Ovary (tissue), 10 donors: ENCODE measurements at places on chromosomes 3 and 15. TPM values are rescaled to one million over a fixed set of nuclear protein-coding genes. Genes with fewer than 3 reads are reported as not detected.

- DNase-seq = no peak
Measured at GRCh38 chr3:124686028-124686670, 44.1 kb upstream of the UMPS start.

GRCh38 chr3:190826018-190826417 lies 36.5 kb downstream of the GMNC start:
- no peak for DNase-seq

GRCh38 chr3:8442993-8443650 lies 58.5 kb upstream of the LMCD1 start:
- no peak for DNase-seq

GRCh38 chr15:74543583-74543982 lies 2.6 kb downstream of the ARID3B start:
- no peak for DNase-seq

The ADAMTS17 gene
- 8.8 TPM for total RNA-seq

The SGO1 gene
- 0.11 TPM for total RNA-seq

DNA sequence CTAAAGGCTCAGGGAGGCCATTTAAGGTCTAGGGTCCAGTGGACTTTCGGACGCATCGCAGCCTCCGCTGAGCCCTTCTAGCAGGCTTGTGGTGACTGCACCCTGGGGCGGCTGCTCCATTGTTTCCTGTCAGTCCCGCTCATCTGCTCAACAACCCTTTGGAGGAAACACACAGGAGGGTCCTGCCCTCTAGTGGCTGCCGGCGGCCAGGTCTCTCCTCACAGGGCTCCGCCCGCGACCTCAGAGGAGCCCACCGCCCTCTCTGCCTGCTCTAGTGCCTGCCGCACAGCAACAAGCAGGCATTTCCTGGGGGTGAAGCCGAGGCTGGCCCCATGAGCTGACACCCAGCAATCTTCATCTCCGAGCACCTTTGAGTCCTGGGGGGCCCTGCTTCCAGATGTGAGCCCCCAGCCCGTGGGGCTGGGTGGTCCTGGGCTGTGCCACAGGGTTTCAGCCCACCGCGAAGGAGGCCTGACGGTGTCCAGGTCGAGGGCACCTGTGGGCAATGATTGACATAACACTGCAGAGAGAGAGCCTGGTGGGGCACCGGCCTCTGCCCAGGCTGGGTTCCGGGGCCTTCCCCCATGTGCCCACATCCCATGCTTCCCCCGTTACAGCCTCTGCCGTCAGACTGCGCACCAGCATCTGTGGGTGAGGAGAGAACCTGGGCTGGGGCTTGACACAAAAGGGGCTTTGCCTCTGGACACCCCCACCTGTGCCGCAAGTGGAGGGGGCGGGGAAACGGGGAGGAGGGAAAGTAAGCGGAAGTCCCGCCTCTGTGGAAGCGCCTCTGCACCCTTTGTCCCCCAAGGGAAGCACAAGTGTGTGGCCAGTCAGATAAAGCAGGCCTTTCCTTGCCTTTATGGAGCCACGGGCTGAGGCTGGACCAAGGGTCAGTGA lies 27.0 kb upstream of the SFMBT1 start:
- peak; percentile 81 for DNase-seq

- no peak for DNase-seq
Measured at GRCh38 chr3:186401556-186401955, 39.5 kb upstream of the DGKG start.

The GDPGP1 gene
- 2.5 TPM for total RNA-seq

- no peak for DNase-seq
Measured at GRCh38 chr3:171809611-171809860, 747 bp downstream of the PLD1 start.

DNA sequence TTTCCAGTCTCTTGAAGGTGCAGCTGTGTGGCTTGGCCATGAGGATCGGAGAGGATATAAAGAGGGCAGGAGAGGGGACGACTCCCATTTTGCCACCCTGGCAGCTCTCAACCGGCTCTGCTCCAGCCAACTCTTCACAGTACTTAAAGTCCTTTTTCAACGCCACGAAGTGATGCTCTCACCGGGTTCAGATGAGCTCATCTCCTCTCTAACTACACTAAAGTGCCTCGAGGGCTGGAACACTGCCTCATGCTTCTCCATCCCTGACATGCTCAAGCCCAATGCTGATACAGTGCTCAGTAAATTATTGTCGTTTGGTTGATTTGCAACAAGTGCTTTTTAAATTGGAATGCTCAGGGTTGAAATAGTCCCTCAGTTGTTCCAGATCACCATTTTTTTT lies 97.8 kb downstream of the GTPBP8 start:
- DNase-seq = no peak

The SLCO2A1 gene
- 3.7 TPM for total RNA-seq

- no peak for DNase-seq
Measured at GRCh38 chr15:23035964-23036566, 3.3 kb downstream of the TUBGCP5 start.

- no peak for DNase-seq
Measured at GRCh38 chr15:98731712-98732450, 83.5 kb downstream of the IGF1R start.

GRCh38 chr3:98600412-98601095 lies 7.1 kb upstream of the CPOX start:
- no peak for DNase-seq

GRCh38 chr3:128787256-128788253 lies 61.6 kb downstream of the RAB7A start:
- DNase-seq = no peak

The CD200R1L gene
- total RNA-seq = not detected

The SPATA12 gene
- 0.10 TPM for total RNA-seq

- no peak for DNase-seq
Measured at GRCh38 chr3:185308126-185308754, 54.4 kb upstream of the EHHADH start.

- no peak for DNase-seq
Measured at GRCh38 chr3:141860086-141860669, 16.3 kb upstream of the ATP1B3 start.

DNA sequence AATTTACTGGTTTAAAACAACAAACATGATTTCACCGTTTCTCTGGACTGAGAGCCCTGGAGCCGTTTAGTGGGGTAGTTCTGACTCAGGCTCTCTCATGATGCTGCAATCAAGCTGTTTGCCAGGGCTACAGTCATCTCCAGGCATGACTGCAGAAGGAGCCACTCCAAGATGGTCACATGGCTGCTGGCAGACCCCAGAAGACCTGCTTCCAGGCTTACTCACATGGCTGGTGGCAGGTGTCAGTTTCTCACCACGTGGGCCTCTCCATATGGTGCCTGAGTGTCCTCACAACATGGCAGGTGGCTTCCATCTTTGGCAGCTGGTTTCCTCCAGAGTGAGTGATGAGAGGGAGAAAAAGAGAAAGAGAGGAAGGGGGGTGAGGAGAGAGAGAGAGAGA lies 378.3 kb upstream of the RGMA start:
- DNase-seq = no peak

The CEP19 gene
- total RNA-seq = 1.6 TPM
